Suppressor macrophage (primary cell): ENCODE measurements at places on chromosomes 1 and 21.

DNA sequence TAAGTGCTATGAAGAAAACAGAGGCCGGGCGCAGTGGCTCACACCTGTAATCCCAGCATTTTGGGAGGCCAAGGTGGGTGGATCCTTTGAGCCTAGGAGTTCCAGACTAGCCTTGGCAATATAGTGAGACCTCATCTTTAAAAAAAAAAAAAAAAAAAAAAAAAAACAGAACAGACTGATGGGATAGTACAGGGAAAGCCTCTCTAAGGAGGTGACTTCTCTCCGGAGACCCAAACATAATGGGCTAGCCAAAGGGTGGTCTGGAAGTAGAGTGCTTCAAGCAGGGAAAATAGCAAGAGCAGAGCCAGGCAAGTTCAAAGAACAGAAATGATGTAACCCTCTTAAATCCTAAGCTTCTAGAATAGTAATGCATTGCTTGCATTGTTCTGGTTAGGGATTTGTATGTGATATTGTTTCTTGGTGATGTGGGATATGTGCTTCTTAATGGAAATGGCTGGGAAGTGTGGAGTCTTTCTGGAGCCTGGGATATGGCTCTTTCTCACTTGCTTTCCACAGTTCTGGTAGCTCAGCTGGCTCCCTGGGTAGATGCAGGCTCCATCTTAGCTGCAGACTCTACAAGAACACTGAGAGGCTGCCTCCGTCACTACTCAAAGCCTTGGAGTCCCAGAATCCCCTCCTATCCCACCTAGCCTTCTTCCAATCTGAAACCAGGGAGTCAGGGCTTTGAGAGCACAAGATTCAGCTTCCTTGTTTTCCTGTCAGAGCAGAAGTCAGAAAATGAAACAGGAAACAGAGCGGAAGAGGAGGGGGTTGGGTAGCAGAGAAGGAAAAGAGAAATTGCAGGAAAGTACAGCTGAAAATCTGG is 1.9 kb upstream of the PIGV start:
- peak; percentile 83 for DNase-seq

- peak; percentile 11 for DNase-seq
Measured at GRCh38 chr1:220123889-220124288, 30.0 kb downstream of the IARS2 start.

DNA sequence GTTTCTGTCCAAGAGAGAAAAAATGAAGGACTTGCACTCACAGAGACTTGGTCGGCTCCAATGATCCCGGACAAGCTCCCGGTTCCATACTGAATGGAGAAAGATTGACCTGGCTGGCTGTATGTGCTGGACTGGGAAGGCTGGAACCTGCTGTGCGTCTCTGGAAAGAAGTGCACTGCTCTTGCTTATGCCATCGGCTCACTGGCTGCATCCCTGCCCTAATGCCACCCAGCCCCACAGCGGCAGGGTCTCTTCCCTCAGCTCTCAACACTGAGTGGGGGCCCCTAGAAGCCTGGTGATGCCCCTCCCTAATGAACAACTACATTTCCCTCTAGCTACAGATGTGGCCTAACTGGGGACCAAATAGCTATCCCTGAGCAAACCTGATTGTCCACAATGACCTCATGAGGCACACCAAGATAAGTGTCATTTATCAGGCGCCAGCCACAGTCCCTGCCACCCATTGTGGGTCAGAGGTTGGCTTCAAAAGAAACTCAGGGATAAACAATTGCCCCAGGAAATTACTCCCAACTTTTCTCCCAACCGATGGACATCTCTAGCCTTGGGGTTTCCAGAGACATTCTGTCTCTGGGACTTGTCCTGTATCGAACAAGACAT is 2.6 kb downstream of the CTSE start:
- DNase-seq, result no peak

- DNase-seq, result peak; percentile 41
Measured at GRCh38 chr1:41282679-41283317, 40.7 kb upstream of the SCMH1 start.

DNA sequence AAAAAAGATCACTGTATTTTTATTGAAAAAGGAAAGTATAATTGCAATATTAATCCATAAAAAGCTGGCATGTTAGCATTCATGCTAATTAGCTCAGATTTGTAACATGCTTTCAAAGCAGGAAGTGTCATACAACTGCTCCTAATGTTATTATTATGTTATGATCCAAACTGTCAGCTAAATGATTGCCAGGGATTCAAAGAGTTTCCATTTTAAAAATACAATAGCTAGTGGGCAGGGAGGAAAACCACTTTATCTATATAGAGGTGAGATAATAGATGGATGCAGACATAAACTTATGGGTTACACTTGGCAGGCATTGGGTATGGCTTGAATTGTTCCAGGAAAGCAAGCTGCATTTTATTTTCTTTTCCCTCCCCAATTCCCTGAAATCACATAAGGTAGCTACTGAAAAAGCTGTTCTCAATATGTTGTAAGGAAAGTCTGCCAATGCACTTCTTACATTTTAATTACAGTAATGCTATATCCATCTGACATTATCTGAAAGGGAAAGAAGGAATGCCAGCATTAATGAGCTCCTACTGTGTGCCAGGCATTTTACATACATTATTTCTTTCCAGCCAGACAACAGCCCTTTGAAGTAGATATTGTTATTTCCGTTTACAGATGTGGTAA is 9.8 kb upstream of the MYSM1 start:
- DNase-seq, result no peak

DNA sequence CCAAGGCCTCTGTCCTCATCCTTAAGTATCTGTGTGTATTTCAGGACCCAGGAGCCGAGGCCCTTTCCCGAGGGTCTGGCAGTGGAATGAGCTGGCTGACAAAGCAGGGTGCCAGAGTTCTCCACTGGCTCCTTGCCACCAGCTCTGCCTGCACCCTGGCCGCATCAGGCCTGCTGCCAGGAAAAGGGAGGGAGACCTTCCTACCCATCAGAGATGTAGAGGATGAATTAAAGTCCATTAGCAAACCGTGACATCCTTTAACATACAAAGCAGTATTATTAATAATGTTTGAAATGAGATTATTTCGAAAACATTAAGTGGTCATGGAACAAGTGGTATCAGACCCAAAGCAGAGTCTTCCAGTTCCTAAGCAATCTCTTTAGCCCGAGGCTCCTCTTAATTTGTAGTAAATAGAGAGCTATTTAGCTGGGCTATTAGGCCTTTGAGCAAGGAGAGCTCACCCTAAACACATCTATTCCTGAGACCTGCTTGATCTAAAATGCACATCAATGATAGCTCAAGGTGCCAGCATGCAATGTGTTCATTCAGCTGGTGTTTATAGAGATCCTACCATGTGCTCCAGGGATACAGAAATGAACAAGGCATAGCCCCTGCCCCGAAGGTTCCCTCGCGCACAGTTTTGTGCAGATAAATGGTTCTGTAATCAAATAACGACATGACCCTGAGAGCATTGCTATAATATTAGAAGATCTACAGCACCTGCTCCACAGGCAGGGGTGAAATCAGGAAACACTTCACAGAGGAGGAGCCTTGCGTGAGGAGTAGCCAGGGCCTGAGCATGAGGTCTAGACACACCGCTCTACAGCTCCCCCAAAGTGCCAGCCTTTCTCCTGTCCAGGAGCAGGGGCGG is 44.0 kb downstream of the FAM163A start:
- DNase-seq, result no peak

DNA sequence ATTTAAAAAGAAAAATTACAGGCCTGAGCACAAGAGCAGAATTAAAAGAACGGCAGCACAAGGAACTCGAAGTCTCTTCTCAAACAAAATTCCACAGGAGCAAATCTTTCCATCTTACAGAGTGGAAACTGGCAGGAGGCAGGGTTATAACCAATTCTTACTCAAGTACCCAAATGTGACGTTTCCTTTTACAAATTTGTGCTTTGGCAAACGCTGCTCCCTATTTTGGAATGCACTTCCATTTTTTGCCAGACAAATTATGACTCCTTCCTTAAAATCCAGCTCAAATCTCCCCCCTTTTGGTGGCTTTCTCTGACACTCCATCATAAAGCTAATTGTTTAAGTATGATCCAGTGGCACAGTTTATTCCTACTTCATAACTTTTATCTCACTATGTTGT is 7.8 kb downstream of the ERI3 start:
- DNase-seq, result no peak

DNA sequence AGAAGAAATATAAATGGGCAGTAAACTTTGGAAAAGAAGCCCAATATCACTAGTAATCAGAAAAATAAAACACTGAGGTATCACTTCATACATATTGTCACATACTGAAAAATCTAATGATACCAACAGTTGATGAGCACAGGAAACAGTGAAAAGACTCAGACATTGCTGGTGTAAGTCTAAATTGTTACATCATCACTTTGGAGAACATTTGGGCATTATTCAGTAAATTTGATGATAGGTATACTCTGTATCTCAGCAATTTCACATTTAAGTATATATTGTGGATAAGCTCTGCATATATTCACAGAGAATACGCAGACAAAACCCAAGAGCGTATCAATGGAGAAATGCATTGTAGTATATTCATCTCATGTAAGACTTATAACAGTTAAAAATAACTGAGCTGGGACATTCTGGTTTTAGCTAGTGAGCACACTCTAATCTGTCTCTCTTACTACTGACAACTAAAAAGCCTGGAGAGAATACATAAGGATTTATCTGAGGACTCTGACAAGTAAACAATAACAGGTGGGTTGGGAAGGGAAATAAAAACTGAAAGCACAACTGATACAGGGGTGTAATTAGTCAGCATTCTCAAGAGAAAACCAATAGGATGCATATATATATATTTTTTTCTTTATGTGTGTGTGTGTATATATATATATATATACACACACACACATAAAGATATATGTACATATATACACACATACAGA is 212.7 kb upstream of the JUN start:
- DNase-seq, result no peak

GRCh38 chr1:209485167-209485566 is 98.3 kb upstream of the CAMK1G start:
- no peak for DNase-seq

- no peak for DNase-seq
Measured at GRCh38 chr1:5913876-5914275, 78.3 kb downstream of the NPHP4 start.

DNA sequence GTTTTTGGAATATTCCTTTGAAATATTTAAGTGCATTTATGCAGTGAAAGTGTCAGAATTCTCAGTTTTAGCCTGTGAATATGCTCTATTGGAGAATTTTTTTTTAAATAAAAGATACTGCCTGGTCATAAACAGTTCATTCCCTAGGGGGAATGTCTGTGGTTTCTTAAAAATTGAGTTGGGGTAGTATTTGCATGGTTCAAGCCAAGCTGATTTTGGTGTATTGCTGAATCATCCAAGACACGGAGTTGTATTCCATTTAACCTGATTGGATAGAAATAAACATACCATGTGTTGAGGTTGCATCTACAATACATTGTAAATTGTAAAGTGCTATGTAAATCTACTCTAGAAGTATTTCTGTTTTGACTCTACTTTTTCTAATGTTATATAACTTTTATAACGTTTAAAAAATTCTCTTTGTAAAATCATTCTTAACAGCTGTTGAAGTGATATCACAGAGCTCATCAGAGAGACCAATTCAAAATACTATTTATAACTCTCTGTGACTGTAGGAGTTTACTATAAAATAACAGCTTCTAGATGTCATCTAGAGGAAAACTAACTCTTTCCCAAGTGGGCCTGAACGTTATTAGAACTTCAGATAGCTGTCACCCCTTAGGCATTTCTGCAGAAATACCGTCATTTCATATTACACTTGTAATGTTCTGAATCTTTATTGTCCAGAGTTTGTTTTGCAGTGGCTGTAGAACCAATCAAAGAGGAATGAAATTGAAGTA is 199.1 kb downstream of the USP25 start:
- no peak for DNase-seq

DNA sequence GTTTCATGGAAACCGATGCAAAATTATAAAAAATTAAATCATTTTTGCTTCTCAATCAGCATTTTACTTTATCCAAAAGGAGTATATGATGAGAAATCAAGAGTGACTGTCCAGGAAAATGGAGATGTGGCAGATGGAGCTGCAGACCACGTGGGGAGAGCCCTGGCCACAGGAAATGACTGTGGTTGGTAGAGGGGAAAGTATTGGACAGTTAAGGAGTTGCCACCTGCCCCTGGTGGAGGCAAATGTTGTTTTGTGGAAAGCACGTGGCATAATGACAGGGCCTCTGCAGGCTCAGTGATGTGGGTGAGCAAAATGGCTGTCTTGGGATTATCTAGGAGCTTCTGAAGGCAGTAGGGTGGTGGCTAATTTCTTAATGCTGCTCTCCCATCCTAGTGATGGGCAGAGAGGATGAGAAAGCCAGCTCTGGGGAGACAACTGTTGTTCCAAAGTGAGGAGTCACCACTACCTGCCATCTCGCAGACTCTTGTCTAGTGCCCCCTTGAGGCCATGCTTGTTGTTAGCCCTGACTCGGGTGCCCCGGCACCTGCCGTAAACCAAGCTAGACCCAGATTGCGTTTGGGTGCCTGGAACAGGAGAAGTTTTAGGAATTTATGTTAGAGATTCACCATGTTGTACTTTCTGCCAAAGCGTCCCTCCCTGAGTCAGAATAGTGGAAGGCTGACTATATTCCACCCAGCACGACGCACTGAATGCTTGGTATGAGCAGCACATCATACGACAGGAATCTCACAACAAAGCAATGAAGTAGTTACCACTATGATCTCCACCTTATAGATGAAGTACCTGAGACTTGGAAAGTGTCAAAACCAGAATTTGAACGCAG is 144.0 kb downstream of the ROR1 start:
- DNase-seq, result peak; percentile 22

GRCh38 chr21:36100971-36101641 is 31.3 kb downstream of the CBR1 start:
- DNase-seq, result no peak

- DNase-seq, result no peak
Measured at GRCh38 chr1:106366627-106367319, 689.7 kb upstream of the PRMT6 start.

GRCh38 chr1:204224655-204225054 is 10.9 kb upstream of the GOLT1A start:
- no peak for DNase-seq

- DNase-seq, result no peak
Measured at GRCh38 chr1:38231941-38232340, 185.3 kb upstream of the POU3F1 start.
